ENCODE measurements at places on chromosomes 12 and 14. TPM values are rescaled to one million over a fixed set of nuclear protein-coding genes. Genes with fewer than 3 reads are reported as not detected.

DNA sequence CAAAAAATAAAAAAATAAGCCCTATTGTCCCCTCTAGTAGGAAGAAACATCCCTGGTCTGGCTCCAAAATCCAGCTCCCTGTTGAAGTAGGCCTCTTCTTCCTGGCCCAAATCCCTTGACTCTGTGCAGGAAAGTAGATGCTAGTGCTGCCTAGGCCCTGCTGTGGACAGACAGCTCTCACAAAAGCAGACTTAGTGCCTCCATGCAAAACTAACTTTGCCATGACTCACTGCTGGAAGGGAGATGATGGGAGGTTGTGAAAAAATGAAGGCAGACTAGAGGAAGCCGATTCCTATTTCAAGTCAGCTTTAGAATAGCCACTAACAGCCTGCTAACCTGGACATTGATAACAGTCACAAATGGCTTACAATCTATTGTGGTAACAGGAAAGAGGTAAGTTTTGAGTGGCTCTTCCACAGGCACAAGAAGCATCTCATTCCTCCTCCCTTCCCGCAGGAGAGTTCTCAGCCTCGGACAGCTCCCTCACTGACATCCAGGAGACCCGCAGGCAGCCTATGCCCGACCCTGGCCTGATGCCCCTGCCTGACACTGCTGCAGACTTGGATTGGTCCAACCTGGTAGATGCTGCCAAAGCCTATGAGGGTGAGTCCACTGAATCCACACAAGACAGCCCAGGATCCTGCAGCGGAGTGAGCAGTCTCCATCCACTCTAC lies 198.9 kb upstream of the RGS6 start:
- no peak for DNase-seq

DNA sequence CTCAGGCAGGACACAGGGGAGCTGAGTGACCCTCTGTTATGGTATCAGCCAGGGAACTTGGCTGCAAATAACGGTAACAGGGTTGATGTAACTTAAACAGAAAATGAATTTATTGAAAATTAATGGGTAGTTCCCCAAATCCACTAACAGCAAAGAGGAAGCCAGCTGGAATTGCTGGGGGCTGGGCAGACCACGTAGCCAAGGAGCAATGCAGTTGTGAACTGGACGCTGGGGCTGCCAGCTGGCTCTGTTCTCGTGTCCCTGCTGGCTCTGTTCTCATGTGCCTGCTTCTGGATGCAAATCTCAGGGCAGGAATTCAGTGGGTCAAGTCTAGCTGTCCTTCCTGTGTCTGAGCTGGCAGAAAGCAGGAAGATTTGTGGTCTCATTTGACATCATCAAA lies 1383.3 kb upstream of the TMEM132C start:
- no peak for DNase-seq

Gene LRRC10
- not detected for total RNA-seq

- no peak for DNase-seq
Observed at GRCh38 chr12:66176105-66176900, 6.5 kb upstream of the TMBIM4 start.

DNA sequence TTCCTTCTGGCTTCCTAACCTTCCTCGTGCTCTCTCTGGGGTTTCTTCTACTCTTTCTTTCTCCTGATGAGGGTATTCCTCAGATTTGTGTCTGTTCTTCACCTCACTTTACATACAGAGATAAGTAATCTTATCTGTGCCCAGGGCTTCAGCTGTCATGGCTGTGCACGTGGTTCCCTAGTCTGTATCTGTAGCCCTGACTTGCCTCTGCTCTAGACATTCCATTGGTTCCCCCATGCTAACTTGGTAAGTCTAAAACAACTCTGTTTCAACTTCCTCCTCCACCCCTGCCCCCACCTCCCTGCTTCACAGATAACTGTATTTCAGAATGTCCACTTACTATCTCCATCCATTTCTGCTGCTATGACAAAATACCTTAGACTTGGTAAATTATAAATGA lies 10.8 kb downstream of the DIP2B start:
- DNase-seq = no peak

DNA sequence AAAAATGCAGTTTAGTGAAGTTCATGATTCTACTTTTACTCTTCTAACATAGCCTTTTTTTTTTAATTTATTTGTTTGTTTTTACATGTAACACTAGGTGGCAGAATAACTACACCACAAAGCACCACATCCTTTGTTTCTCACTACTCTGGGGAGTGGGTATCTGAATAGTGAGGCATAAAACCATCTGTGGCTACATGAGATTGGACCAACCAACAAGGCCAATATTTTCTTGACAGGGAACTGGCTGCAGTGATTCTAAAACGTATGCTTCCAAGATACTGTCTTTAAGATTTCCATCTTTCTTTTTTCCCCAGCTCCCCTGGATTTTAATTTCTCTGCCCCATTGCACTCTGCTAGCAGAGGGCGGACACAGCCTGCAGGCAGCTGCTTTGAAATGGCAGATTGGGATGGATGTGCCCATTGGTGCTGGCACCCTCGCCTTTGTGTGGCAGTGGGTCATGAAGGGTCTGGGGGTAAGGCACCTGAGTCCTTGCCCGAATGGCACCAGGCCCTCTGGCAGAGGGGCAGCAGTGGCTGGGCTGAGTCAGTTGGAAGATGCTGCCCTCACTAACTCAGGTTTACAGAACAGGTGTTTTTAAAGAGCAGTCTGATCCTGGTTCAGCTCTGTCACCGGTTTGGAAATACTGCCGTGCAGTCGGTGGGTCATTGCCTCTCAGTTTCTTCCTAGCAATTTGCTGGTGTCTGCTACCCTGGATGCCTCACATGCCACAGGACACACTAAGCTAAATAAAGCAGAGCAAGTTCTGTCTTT lies 429.1 kb downstream of the RAD51B start:
- peak; percentile 86 for DNase-seq

DNA sequence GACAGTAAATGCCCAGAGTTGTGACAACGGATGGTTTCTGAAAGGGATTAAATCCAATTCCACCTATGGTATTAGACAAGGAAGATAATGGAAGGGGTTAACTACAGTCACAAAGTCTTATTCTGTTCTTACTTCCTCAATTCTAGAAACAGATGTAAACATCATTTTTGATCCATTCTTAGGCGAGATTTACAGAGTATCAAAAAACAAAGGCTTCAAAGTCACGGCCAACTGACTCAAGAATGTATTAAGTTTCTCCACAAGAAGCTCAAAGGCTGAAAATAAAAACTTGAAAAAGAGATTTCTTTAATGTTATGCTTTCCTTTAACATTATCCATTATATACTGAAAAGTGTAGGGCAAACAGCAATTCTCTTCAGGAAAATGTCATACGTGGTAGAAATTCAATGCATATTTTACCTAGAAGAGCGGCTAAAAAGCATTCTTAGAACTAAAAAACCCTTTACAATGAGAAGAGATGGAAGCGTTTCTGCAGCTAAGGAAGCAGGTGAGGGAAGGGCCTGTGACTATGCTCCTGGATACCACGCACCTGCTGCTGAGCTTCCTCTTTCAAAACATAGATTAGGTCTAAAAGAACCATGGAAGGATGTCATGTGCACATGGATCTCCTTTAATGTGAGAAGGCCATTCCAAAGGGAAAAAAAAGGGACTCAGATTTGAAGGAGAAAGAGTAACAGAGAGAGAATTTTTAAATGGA lies 185.8 kb downstream of the STXBP6 start:
- no peak for DNase-seq

DNA sequence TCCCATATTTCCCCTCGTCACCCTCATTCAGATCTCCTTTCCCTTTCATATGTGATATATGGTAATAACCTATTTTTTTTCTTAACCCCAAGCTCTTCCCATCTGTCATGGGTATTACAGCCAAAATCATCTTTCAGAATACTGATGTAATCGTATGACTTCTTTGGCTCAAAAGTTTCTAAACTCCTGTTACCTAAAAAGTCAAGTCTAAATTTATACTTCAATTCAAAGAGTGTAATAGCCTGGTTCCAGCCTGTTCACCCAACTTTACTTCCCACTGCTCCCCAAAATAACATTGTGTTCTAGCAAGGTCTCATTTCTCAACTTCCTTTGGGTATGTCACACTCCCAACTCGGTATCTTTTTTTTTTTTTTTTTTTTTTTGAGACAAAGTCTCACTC lies 48.5 kb downstream of the TBK1 start:
- no peak for DNase-seq

- peak; percentile 80 for DNase-seq
Observed at GRCh38 chr14:94679937-94680861, 68.0 kb downstream of the SERPINA3 start.

GRCh38 chr12:10214895-10215267 lies 2.2 kb downstream of the GABARAPL1 start:
- DNase-seq = no peak

Gene GRIP1
- 13.1 TPM for total RNA-seq

DNA sequence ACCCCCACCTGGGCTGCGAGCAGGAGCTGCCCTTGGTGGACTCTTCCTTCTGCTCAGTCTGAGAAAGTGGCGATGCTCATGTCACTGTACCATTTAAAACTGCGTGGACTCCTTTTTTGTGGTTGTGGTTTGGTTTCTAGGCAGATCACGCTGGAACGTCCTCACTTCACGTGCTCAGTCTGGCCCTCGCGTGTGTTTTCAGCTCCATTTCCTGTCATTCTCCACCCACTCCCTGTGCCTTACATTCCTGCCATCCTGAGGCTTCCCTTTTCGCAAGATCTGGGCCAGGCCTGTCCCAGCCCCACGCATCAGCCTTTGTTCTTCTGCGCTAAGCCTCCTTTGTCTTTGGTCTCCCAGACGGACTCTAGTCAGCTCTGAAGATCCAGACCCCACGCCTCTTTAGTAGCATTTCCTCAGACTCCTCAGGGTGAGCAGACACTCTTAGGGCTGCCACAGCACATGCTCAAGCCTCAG lies 105.4 kb downstream of the FBXL14 start:
- no peak for DNase-seq
